ENCODE measurements at places on chromosomes 6 and 20. TPM values are rescaled to one million over a fixed set of nuclear protein-coding genes. Genes with fewer than 3 reads are reported as not detected.

DNA sequence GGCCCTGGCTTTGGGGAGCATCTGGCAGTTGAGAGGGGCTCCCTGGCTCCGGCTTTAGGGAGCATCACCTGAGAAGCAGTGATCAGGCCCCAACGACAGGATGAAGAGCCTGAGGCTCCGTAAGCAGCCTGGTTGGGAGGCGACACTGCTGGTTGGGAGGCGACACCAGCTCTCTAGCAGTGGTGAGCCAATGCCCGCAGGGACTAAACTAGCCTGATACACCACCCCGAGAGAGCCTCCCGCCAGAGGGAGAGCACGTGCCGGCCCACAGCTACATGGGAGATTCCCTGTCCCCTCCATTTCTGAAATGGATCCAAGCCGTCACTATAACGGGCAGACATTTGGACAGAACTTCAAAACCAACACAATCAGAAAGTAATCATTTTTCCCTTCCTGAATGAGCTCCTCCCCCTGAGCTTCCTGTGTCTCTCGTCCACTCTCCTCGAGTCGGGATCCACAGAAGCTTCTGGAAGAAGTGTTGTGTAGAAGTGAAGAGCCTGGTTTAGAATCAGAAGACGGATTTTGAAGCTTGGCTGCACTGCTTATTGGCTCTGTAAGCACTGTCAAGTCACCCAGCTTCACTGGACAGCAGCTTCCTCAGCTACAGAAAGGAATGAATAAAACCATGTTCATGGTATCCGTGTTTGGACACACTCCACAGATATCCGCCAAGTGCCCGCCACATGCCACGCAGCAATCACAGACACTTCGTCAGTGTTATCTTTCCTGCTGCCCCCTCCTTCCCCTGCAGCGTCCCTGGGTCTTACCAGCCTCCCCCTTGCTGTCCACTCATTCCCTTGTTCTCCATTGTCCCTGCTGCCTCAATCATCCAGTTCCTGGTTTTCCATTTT is 199.6 kb downstream of the TTLL2 start:
- H3K36me3 ChIP-seq = no peaks in the 10 kb centered on the region
- H3K27ac ChIP-seq = no peak overlapping the region
- H3K4me3 ChIP-seq = no peak overlapping the region
- DNase-seq = no peak
- H3K27me3 ChIP-seq = no peaks in the 10 kb centered on the region

DNA sequence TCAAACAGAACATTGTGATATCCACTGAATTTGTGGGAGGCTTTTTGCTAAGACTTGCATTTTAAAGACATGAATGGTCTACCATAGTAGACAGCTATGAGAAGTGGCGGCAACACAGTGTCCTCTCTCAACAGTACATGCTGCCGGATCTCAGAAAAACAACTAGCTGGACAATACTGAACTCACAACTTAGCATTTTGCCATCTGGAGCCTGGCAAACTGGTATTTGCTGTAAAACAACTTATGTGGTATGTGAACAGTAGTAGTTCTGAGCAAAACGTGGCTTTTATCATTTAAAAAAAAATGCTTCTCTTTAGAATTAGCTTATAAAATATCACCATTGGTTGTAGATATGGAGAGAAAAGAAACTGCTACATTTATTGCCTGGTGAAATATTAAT is 3.3 kb upstream of the PXDC1 start:
- peaks cover 37% of the 10 kb centered on the region for H3K27me3 ChIP-seq
- no peaks in the 10 kb centered on the region for H3K4me1 ChIP-seq
- no peak overlapping the region for H3K27ac ChIP-seq
- peak; percentile 24 for DNase-seq

DNA sequence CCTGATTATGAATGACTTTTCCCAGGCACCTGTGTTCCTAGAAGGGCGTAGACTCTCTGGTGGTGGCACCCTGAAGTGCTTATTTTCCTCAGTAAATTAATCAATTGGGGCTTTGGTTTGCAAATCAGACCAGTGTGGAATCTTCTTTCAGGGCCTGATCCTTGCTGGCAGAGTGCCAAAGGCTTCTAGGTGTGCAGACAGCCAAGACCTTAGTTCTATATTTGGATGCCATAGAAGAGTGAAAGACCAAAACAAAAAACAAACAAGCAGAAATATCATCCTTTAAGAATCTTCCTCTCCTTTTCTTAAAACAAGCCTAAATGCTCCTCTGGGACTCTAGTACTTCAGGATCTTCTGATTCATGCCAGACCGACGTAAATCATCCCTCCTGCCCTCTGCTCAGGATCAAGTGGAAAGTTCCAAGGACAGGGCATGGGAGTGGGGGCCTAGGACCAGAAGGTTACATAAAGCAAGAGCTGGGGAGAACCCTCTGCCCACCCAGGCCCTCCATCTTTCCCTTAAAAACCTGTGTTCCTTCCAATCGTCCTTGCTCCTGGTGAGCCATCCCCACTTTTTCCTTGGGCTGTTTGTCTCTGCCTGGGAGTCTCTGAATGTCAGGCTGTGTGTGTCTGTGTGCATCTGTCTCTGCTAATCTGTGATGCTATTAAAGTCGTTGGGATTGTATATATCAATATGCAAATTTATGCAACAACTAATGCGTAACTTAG is 70.5 kb upstream of the MYLIP start:
- no peaks in the 10 kb centered on the region for H3K27me3 ChIP-seq
- no peaks in the 10 kb centered on the region for H3K36me3 ChIP-seq
- no peaks in the 10 kb centered on the region for H3K4me1 ChIP-seq

- no peak for DNase-seq
- no peak overlapping the region for H3K4me3 ChIP-seq
- H3K4me1 ChIP-seq = peaks cover 9% of the 10 kb centered on the region
- H3K27me3 ChIP-seq = no peaks in the 10 kb centered on the region
- H3K36me3 ChIP-seq = no peaks in the 10 kb centered on the region
Observed at GRCh38 chr6:16163066-16163465, 34.2 kb downstream of the MYLIP start.

GRCh38 chr6:53439556-53439955 is 90.8 kb upstream of the ELOVL5 start:
- H3K27me3 ChIP-seq = peaks cover 28% of the 10 kb centered on the region
- no peaks in the 10 kb centered on the region for H3K36me3 ChIP-seq
- H3K4me3 ChIP-seq = no peak overlapping the region
- no peak overlapping the region for H3K27ac ChIP-seq

DNA sequence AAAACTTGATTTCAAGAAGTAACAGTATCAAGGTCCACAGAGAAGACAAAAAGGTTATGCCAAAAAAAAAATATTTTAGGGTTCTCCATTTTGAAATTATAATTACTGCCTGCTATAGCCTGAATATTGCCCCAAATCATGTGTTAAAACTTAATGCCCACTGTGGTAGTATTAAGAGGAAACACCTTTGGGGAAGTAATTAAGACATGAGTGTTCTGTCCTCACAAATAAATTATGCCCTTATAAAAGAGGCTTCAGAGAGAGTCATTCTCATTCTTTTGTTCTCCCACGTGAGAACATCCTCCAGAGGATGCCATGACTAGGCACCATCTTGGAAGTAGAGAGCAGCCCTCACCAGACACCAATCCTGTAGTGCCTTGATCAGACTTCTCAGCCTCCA is 66.2 kb downstream of the GMDS start:
- no peak overlapping the region for H3K4me3 ChIP-seq
- no peaks in the 10 kb centered on the region for H3K36me3 ChIP-seq
- H3K27ac ChIP-seq = no peak overlapping the region
- H3K27me3 ChIP-seq = no peaks in the 10 kb centered on the region
- no peak for DNase-seq

DNA sequence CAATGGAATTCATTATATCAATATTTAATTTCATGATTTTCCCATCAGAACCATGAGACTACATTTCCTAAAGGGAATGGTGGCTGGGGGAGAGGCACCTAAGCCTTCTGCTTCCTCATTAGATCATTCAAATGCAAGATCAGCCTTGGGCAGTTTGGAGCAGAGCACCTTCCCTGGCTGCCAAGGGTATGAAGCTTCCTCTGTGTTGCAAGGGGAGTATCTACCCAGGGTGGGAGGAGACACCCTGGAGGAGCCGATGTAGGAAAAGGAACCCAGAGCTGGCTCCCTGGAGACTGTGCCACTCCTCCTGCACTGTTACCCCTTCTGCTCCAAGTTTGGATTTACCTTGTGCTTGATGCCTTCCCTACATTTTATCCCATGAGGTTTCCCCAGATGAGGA is 299.7 kb upstream of the PRDM1 start:
- H3K36me3 ChIP-seq = no peaks in the 10 kb centered on the region
- no peak for DNase-seq
- peaks cover 8% of the 10 kb centered on the region for H3K27me3 ChIP-seq
- H3K27ac ChIP-seq = no peak overlapping the region
- H3K4me1 ChIP-seq = peaks cover 5% of the 10 kb centered on the region
- H3K4me3 ChIP-seq = no peak overlapping the region

Gene C20orf141
- not detected for total RNA-seq

All from endodermal cell (in vitro differentiated cells).